ENCODE measurements at places on chromosomes 7 and 10.

DNA sequence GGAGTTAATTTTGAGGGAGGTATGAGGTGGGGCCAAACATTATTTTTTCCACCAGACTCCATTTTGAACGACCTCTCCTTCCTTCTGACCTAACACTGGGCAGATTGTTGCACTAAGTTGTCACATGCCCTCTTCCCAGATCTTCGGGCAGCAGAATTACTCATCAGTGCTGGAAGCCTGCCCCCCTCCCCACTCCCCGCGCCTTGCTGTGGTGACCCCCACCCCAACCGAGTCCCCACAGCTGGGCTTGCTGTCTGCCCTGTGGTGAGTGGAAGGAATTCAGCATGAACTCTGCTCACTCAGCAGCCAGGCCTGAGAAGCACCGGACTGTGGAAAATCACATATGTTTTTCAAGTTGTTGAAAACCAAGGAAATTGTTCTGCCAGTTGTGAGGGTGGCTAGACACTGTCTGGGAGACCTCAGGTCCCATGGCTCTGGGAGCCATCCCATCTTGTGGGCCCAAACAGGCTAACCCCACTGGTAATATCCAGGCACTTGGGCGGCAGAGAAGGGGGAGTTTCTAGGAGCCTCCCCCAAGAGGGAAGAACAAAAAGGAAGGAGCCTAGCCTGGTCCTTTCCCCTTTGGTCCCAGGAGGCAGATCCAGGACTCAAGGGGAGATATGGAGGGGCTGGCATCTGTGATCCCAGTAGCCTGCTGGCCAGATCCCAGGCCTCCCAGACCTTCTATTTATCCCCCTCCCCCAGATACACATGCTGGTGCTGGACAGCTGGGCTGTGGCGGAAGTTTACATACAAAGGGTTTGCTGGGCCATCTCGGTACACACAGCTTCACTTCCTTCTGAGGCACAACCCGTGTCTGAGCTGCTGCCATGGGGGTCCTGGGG lies 3.5 kb upstream of the AEBP1 start:
- DNase-seq: peak; percentile 62

DNA sequence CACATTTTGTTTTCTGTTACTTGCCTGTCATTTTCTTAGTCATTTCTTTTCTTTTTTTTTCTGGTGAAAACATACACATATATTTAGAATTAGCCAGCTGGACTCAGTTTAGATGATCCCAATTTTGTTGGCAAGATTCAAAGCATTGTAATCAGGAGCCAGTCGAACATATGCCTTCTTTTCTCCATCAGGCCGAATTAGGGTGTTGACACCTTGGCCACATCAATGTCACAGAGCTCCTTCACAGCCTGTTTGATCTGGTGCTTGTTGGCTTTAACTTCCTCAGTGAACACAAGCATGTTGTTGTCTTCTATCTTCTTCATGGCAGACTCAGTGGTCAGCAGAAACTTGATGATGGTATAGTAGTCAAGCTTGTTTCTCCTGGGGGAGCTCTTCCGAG lies 32.6 kb downstream of the PHF14 start:
- DNase-seq: no peak

- peak; percentile 45 for DNase-seq
These were observed 170.6 kb downstream of the UBE2H start for GRCh38 chr7:129781928-129782817.

DNA sequence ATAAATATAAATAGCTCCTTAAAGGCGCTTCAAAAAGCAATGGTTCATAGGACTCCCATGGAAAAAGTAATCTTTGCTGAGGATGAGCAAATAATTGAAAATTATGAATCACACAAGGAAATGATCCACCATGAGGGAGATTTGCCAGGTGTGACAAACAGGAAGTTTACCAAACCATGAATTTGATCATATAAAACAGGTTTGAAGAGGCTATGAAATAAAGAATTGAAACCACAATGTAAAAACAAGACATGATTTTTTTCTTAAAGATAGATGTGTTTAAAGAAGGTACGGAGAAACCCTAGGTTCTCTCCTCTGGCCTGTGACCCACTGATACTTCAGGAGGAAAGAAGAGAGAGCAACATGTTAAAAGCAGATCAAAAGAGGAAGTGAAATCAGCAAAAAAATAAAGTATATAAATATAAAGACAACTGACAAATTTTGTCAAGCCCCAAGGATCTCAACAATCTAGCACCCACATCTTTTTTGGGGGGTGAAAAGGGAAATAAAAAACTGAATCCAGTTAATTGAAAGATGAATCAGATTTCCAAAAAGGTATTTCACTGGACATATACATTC lies 111.3 kb upstream of the ASAH2 start:
- DNase-seq: no peak

DNA sequence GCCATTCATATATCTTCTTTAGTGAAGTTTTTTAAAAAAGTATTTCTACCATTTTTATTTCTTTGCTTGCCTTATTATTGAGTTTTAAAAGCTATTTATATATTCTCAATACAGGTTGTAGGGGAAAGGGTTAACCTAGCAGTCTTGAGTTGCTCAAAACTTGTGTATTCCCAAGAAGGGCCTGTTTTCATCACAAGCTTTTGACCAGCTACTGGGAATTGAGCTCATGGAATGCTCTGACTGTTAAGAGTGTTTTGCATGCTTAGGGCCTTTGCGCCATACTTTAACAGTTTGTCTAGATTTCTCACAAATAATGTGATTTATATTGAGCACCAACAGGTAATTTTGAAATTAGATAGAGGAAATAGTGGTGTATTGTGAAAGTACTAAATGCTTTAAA lies 72.0 kb upstream of the CALCR start:
- DNase-seq: no peak

- DNase-seq: no peak
These were observed 30.3 kb downstream of the ZAN start for GRCh38 chr7:100763556-100764140.

- DNase-seq: peak; percentile 58
These were observed 1.4 kb upstream of the LCOR start for GRCh38 chr10:96830511-96831199.

- no peak for DNase-seq
These were observed 507.8 kb downstream of the SORCS3 start for GRCh38 chr10:105148921-105149320.

DNA sequence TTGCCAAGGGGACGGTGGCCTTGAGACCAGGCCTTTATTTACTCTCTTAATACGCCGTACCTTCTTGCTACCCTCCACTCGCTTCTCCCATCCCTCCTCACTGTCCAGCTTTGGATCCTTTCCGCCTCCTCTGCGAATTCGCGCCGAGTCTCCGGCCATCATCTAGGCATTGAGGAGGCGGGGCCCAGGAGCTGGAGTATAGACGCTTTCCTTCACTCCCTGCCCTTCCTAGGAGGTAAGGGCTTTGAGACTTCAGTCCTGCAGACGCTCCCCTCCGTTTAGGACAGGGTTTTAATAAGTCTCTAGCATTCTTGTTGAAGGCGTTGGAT lies 538 bp downstream of the TFAM start:
- peak; percentile 26 for DNase-seq

GRCh38 chr10:75402486-75403143 lies 1.1 kb upstream of the ZNF503 start:
- peak; percentile 60 for DNase-seq

DNA sequence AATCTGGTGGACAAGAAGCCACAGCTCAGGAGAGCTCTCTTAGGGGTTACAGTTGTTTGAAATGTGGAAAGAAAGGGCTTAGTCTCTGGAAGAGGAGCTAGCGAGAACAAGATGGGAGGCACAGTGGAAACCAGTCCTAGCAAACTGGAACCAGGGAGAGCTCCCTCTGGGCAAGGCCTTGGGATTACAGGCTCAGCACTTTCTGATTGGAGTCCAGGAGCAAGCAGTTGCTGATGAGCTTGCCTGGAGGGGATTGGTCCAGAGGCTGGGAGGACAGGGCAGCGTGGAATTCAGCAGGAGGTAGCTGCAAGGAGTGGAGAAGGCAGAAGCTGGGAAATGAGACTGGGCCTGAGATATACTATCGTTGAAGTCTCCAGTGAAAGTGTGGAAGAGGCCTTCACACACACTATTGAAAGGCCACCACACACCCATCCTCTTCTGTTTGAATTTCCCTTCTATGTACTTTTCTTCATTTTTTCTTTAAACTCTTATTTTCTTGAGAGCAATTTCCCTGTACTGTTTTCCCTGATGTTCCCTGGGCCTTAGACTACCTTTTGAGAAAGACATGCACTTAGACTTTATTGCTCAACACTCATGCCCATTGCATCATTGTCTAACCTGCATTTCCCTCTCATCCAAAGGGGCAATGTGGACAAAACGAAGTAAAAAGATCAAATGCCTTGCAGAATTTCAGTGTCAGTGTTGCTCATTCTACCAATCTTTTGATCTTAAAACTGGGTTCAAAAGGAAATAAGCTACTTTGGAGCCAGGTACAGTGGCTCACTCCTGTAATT lies 57.8 kb upstream of the LANCL2 start:
- DNase-seq: peak; percentile 24

DNA sequence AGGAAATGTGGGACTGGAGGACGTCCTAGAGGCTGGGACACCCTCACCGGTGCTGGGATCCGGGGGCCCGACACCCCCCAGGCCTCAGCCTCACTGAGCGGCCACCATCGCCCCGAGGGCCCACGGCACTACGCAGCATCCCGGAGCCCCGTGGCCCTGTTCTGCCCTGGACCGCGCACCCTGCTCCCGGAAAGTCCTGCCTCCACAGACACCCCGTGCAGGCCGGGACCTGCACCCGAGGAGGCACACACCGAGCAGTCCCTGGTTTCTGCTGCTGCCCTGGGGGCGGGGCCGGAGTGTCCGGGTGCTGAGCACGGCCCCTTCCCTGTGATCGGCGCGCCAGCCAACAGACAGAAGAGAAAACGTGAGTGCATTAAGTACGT lies 18.1 kb upstream of the KNDC1 start:
- DNase-seq: no peak

DNA sequence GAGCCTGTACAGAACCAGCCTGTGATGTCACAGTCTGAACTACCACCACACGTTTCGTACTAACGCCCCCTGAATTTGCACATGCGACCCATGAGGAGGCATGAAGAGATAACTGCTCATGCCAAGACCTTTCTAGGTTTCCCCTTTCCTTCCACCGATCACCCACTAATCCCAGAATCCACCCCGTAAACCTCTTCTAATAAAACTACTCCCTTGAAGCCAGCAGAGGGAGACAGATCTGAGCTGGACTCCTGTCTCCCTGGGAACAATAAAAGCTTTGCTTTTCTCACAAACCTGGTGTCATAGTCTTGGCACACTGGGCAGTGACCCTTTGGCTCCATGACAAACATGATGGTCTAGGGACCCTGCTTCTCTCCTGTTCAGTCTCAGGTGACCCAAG lies 144.5 kb downstream of the FRMD4A start:
- no peak for DNase-seq

DNA sequence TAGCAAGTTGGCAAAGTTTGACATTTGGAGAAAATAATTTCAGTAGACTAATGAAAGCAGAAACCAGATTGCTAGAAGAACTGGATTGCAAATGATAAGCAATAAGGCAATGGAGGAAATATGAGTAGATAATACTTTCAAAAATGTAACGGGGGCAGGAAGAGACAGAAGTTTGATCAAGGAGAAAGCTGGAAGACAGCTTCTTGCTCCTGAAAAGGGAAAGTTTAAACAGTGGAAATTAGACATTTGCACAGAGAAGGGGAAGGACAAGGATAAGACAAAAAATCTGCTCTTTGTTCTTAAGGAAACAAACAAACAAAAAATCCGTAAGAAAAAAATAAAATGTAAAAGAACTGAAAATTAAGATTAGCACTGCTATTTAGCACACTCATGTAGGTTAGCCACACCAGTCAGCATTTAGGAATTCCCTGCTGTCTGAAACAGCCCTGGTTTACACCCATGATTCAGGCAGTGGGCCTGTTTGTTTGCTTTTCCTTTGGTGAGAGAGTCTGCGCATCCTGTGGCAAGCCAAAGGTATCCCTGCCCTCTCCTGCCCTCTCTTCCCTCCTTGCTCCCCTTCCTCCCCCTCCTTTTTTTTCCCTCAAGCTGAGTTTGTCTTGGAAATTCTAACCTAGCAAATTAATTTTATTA lies 104.3 kb upstream of the CAV2 start:
- DNase-seq: peak; percentile 98

DNA sequence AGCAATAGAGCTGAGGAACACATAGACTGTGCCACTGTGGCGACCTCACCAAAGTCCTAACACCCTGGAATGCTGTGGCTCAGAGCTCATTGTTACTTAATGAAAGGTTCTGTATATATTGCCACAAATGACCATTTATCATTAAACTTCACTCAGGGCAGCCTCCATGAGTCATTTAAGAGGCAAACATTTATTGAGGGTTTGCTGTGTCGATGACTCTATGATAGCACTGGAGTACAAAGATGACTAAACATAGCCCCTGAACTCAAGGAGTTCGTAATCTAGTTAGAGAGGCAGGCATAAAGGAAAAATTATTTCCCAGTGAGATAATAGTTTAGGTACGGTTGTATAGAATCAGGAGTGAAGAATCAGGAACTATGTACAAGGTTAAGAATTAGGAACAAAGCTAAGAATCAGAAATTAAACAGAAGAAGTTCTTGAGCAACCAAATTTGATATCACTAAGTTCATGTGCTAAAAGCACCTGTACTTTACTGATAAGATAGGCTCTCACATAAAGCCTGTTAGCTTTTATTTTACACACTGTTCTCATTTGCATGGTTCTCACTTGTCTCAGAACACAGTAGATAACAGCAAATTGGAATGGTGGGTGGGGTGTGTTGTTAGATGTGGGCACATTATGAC lies 7.9 kb downstream of the ENTPD7 start:
- DNase-seq: peak; percentile 68

Measured in Daoy (cell line).